Breast epithelium (tissue), 4 donors: ENCODE measurements at places on chromosomes 3 and 15. TPM values are rescaled to one million over a fixed set of nuclear protein-coding genes. Genes with fewer than 3 reads are reported as not detected.

OR5K2 gene
- total RNA-seq: not detected

GOLGA8G gene
- total RNA-seq: not detected

RETNLB gene
- not detected for total RNA-seq

NTRK3 gene
- total RNA-seq: 23.6 TPM

TMEM212 gene
- not detected for total RNA-seq

CYP8B1 gene
- not detected for total RNA-seq

CHRNA3 gene
- 0.48 TPM for total RNA-seq

CYP1A2 gene
- total RNA-seq: not detected

PEX11A gene
- 46.1 TPM for total RNA-seq

ATP13A4 gene
- 6.2 TPM for total RNA-seq

PLSCR2 gene
- not detected for total RNA-seq
